DMS53 (cell line): ENCODE measurements at places on chromosomes 1 and 21.

GRCh38 chr1:14777516-14778506 lies 179.3 kb downstream of the KAZN start:
- DNase-seq = no peak

DNA sequence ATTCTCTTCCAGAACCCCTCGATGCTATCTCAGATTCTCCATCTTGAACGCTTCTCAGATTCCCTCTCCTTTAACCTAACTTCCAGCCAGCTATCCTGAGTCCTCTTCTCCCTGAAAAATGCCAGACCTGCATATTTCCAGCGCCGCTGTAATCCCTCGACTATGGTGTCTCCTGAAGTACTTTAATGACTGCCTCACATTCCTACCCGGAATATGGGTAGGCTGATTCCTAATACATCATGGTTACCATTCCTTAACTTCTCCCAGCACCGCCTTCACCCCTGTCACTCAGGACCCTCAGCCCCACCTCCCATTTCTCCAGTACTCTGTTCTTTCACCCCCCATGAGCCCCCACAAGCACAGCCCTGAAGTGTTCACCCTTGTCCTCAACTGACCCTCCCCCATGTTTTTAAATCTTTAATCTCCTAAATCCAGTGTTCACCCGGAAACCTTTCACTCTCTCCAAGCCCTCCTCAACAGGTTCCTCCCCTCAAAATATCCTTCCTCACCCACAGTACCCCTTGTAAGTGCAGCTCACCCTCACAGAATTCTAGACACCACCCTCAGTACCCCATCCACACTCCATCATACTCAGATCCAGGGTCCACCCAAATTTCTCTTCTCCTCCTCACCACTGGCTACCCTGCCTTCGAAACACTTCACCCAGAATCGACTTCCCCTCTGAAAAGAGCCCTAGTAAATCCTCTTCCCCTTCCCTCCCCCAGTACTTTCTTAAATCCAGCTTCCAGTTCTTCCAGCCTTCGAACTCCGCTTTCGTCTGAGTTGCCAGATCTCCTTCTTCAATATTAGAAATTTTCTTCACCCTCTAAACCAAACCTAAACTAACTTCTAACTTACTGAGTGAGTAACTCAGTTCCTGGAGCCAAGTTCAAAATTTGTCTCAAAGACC lies 922 bp downstream of the CPT2 start:
- peak; percentile 60 for DNase-seq

GRCh38 chr1:119226321-119226720 lies 85.9 kb upstream of the WARS2 start:
- no peak for DNase-seq

GRCh38 chr1:152426731-152427130 lies 12.7 kb upstream of the CRNN start:
- no peak for DNase-seq

GRCh38 chr1:55374216-55374615 lies 159.1 kb upstream of the USP24 start:
- DNase-seq = no peak

DNA sequence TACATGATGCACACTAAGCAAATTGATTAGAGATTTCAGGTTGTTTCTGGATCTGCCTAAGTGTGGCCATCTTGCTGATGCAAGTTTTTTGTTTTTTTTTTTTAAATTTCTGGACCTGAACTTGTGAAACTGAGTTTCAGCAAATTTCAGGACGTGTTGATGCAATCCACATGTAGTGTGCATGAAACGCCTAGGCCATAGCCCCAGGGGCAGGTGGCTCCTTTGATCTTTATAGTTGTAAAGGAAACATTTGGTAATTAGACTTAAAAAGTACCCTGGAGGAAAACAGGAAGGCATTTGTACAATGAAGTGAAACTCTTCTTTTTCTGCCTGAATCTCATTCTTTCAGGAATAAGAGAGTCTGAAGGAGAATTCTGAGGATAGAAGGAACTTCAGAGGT lies 162.2 kb upstream of the LHX8 start:
- no peak for DNase-seq

- no peak for DNase-seq
Observed at GRCh38 chr21:40587736-40588346, 259.1 kb downstream of the DSCAM start.

GRCh38 chr1:227357927-227358302 lies 39.6 kb upstream of the CDC42BPA start:
- peak; percentile 54 for DNase-seq

DNA sequence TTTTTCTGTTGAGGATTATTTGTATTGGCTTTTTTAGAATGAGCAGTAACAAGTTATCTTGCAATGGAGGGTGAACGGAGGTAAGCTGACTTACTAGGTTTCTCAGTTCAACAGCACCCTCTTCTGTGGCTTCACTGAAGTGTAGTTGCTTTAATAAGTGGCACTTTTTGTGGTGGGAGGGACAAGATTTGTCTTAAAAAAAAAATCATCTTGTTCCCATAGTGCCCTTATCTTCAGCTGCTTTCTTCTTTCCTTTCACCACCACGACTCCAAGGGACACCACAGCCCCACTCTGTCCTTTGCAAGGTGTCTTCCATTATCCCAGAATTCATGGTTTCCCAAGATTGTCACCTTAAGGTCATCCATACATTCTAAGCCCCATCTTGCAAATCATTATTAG lies 92.9 kb downstream of the PIGK start:
- DNase-seq = peak; percentile 88

GRCh38 chr1:30045304-30046090 lies 677.9 kb downstream of the MATN1 start:
- DNase-seq = no peak

- DNase-seq = peak; percentile 29
Observed at GRCh38 chr1:62335656-62336055, 16.4 kb upstream of the KANK4 start.

GRCh38 chr1:26844424-26845196 lies 18.1 kb downstream of the ZDHHC18 start:
- DNase-seq = no peak

DNA sequence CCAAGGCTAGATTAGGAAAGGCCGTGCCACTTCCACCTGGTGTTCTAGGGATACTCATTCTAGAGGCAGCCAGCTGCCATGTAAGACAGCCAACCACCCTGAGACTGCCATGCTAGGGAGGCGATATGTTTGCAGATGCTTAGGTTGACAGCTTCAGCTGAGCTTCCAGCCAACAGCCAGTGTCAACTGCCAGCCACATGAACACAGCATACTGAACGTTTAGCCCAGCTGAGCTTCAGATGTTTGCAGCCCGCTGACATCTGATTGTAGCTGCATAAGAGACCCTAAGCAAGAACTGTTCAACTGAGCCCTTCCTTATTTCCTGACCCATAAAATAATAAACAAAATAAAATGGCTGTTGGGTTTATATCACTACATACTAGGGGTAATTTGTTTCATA lies 5.0 kb upstream of the KCNC4 start:
- peak; percentile 30 for DNase-seq

GRCh38 chr1:21238141-21238800 lies 52.0 kb downstream of the ECE1 start:
- DNase-seq = no peak

DNA sequence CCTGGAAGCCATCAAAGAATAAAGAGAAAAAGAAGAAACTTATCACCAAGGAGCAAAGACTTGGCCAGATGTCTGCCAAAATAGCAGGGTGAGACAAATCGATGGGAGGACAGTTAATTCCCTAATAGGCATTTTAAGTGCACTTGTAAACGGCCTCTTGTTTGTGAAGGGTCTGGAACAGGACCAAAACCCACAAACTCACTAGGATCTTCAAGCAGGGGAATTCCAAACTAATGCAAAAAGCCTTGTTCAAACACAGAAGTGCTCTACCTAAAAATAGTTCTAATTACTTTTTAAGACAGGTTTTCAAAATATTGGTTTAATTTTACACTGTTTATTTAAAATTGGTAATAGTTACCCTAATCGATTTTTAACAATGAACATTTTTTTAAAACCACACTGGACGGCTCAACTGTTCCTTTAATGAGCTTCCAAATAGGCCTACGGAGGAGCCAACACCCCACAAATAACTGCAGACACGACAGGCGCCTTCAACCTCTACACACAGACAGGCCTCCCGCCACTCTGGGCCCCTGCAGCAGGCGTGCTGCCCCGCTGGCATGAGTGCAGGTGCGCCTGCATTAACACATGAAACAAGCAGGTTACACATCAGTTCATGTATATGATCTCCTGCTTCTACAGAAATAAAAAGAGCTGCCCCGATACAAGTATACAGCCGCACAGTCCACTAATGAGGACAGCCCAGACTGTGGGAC lies 15.8 kb downstream of the UBE2G2 start:
- DNase-seq = peak; percentile 45
